NCI-H524 treated with DMSO at 0.1 percent for 48 hours (cell line): ENCODE measurements at places on chromosomes 1 and 21.

DNA sequence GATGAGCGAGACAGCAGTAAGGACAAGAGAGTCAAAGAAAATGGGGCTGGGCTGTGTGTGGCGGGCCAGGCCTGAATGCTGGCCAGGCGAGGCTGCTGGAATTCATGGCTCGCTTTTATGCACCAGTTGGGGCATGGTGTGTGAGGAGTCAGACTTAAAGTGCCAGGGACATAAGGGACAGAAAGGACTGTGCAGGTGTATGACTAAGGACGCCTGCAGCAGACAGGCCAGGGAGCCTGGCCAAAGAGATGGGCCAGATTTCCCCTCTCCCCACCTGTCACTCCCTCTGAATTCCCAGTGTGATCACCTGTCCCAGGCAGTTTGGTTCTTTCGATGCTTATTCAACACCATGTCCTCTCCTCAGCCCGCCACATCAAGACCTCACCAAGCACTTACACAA, 16.9 kb upstream of the SMIM12 start:
- no peak for DNase-seq

DNA sequence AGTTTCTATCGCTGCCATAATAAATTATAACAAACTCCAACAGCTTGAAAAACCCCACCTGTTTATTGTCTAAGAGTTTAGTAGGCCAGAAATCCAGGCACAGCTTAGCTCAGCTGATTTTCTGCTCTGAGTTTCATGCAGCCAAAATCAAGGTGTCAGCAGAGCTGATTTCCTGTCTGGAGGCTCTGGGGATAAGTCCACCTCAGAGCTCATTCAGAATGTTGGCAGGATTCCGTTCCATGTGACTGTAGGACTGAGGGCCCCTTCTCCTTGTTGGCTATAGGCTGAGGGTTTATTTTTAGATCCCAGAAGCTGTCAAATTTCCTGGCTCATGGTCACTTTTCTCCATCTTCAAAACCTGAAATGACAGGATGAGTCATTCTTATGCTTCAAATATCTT, 91.6 kb upstream of the CHODL start:
- DNase-seq: no peak

DNA sequence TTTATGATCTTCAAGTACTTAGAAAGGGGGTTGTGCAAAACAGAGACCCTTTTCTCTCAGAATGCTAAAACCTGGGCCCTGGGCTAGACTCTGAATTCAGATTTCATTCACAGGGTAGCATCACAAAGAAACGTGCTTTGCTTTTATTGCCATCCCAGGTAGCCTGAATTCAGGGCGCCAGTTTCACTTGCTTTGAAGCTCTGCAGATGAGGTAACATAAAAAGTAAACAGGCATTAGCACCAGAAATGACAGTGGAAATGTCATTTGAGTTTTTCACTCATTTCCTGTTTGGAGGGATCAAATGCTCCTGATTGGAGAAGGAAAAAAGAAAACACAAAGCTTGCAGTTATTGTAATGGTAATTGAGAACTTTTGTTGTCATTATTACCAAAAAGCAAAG, 2.6 kb downstream of the SYPL2 start:
- DNase-seq: no peak

GRCh38 chr1:23908453-23909341, 4.5 kb downstream of the CNR2 start:
- no peak for DNase-seq

DNA sequence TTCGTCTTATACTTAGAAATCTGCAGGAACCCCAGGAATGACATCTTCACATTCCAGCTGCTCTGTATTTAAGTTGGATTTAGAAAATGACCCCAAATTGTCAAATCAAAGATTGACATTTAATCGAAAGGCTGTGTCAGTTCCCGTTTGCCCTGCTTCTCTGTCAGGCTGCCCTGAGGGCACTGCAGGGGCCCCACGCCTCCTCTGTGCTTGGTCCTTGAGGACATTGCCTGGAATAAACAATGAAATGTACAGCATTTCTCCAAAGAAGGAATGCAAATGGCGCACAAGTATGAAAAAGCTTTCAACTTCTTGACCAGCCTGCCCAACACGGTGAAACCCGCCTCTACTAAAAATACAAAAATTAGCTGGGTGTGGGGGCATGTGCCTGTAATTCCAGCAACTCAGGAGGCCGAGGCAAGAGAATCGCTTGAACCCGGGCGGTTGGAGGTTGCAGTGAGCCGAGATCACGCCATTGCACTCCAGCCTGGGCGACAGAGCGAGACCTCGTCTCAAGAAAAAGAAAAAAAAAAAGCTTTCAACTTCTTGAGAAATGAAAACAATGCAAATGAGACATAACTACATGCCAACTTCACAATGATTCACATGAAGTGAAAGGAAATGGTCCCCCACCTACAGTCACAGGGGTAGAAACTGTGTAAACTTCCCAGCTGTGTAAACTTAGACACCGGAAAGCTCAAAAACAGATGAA, 3.0 kb downstream of the TMPRSS3 start:
- no peak for DNase-seq

- no peak for DNase-seq
Observed at GRCh38 chr21:38531591-38531990, 33.3 kb upstream of the ERG start.

GRCh38 chr1:117260761-117261423, 50.2 kb upstream of the VTCN1 start:
- no peak for DNase-seq

GRCh38 chr1:229011022-229011421, 259.9 kb upstream of the RAB4A start:
- no peak for DNase-seq

DNA sequence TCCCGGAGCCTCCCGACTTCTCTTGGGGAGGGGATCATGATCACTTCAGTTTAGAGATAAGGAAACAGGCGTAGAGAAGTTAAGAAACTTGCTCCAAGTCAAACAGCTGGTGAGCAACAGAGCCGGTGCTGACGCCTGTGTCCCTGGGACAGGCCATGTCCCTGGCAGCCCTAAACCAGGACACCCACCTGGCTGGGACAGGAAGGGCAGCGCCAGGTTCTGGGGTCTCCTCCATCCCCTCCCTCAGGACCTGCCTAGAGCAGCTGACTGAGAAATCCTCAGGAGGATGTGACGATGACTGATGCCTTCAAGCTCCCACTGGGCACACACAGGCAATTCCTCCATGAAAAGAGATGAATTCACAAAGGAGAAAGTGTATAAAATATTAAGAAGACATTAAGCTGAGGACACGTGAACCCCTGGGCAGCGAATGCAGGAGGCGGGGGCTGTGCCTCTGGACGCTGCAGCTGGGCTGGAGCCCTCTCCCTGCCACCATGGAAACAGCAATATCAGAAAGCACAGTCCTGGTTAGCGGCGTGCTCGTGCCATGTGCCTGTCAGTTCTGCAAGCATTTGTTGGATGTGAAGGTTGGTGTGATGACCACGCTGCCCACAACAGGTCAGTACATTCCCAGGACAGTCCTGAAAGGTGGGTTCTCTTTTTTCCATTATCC, 40.1 kb upstream of the C1orf174 start:
- no peak for DNase-seq

- DNase-seq: no peak
Observed at GRCh38 chr1:59316497-59317128, 19.7 kb downstream of the FGGY start.

DNA sequence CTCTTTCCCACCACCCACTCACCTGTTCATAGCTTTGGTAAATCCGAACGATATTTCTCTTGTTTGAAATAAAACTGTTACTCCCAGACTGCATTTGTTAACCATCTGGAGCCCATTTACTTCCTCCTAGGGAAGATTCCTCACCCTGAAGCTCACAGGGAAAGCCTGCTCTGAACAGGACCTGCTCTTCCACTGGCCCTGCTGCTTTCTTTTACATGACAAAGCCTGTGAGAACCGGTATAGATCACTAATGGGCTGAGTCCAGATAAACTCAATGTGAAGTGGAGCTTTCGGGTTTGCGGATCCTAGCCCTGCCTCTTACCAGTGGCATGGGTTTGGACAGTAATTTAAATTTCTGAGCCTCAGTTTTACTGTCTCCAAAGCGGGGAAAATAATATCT, 45.2 kb downstream of the FAM163A start:
- DNase-seq: no peak

- DNase-seq: no peak
Observed at GRCh38 chr1:58839846-58840835, 56.3 kb upstream of the JUN start.

GRCh38 chr1:14222086-14222485, 376.4 kb upstream of the KAZN start:
- peak; percentile 18 for DNase-seq

DNA sequence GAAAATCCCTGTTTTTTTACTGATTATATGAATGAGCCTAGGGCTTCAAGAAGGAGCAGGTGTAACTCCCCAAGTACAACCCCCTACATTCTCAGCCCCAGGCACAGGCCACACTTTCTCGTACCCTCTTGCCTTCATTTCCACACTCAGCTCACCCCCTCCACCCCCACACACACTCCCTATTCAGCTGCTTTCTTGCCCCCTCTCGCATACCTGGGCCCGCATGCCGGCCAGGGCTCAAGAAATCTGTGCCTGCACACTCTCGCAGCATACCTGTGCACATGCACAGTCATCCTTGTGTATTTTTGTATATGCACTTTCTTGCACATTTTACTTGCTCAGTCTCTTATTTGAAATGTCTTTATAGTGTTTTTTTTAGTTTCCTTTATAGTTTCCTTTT, 2.0 kb downstream of the PTPRF start:
- DNase-seq: no peak

DNA sequence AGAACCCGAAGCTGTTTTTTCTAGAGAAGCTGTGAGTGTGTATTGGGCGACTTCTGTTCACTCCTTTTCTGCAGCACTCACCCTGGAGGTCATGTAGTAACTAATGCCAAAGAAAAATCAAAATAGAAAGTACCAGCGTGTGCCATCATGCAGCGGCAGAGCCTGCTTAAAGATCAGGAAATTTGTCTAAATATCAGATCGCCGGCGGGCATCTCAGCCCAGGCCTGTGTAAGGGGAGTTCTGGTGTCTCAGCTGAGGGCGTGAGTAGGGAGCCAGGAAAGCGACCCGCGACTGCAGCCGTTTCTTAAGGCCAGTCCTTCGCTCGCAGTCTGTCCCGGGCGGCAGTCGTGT, 768 bp downstream of the EDARADD start:
- no peak for DNase-seq

GRCh38 chr1:54581621-54582035, 33.6 kb downstream of the ACOT11 start:
- no peak for DNase-seq

DNA sequence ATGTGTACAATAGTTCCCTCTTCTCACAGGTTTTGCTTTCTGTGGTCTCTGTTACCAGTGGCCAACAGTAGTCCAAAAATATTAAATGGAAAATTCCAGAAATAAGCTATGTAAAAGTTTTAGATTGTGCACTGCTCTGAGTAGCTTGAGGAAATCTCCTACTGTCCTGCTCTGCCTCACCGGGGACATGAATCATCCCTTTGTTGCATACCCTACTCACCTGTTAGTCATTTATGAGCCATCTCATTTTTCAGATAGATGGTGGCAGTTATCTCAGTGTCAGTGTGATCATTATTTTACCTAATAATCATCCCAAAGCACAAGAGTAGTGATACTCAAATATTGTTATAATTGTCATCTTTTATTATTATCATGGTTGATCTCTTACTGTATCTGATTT, 688.1 kb downstream of the PLA2G4A start:
- no peak for DNase-seq

DNA sequence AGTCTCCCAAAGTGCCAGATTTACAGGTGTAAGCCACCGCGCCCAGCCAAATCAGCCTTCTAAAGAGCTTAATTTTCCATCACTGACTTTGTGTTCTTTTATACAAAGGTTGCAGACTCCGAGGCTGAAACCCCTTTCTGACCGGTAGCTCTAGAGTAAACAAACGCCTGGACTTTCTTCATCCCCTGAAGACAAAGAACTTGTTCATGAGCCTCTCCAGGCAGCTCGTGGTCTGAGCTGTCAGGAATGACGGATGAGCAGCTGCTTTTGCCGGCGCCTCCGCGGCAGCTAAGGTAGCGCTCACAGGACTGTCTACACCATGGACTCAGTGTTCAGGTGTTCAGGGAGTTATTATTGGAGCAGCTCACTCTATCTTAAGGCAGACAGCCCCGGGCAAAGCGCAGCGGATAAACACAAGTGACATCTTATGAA, 128.5 kb upstream of the ERRFI1 start:
- no peak for DNase-seq
